ENCODE measurements at places on chromosomes 7 and 10.

DNA sequence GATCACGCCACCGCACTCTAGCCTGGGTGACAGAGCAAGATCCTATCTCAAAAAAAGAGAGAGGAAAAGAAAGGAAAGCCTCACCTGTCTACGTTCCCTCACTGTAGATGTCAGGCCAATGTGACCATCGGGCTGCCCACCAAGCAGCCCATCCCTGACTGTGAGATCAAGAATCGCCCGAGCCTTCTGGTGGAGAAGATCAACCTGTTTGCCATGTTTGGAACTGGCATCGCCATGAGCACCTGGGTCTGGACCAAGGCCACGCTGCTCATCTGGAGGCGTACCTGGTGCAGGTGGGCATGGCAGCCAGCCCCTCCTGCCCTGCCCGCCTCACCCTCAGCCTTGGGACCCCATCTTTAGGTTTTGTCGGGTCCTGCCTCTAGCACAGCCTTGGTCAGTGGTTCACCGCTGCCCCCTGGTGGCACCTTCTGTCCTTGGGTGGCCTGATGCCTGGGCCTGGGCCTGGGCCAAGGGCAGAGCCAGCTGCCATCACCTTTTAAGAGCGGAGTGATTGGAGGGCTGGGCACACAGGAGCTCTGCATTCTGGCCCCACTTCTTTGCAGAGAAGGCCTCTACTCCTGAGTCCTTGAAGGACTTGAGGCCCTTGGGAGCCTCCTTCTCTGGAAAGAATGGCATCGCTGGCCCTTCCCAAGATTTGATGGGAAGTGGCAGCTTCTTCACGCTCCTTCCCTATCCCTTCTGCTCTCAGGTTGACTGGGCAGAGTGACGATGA, 14.4 kb upstream of the AHCYL2 start:
- no peak for DNase-seq

- no peak for DNase-seq
Measured at GRCh38 chr10:86265236-86265894, 101.2 kb downstream of the GRID1 start.

GRCh38 chr10:90031776-90032175, 330.4 kb downstream of the KIF20B start:
- no peak for DNase-seq

DNA sequence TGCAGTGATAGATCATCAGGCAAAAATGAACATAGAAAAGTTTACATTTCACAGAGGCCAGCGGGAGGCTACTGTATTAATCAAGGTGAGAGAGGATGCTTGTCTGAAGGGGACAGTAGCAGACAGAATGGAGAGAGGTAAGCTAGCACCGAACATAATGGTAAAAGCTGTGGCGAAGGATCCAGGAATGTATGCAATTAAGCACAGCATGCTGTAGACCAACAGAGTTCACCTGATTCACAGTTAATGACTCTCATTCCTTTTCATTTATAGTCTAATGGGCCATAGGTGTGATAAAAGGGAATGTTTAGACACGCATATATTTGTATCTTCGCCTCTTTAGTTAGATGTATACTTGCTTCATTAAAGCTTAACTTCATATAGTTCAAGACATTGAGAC, 150.9 kb upstream of the MBL2 start:
- DNase-seq = no peak

- DNase-seq = no peak
Measured at GRCh38 chr10:100653957-100654781, 91.2 kb upstream of the PAX2 start.

DNA sequence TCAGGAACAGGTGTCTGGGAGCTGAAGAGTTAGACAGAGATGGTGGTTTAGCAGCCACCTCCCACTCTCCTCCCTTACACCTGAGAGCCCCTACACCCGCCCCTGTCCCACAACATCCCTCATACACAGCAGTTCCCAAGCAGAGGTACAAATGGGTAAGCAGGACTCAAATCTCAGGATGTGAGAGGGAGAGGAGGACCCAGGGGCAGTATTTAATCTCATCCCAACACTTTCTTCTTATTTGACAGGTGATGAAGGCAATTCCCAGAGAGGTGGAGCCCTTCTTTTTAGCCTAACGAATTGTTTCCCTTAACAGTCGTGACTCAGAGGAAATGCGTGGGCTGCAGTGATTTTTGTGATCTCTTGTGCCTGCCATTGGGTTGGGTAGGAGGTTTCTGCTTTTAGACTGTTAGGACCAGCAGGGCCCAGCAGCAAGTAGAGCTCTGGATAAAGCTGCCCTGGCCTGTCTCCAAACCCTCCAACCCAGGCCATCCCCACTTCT, 191.3 kb downstream of the HECW1 start:
- DNase-seq = no peak

- DNase-seq = peak; percentile 14
Measured at GRCh38 chr7:122790132-122790531, 87.4 kb upstream of the RNF148 start.

DNA sequence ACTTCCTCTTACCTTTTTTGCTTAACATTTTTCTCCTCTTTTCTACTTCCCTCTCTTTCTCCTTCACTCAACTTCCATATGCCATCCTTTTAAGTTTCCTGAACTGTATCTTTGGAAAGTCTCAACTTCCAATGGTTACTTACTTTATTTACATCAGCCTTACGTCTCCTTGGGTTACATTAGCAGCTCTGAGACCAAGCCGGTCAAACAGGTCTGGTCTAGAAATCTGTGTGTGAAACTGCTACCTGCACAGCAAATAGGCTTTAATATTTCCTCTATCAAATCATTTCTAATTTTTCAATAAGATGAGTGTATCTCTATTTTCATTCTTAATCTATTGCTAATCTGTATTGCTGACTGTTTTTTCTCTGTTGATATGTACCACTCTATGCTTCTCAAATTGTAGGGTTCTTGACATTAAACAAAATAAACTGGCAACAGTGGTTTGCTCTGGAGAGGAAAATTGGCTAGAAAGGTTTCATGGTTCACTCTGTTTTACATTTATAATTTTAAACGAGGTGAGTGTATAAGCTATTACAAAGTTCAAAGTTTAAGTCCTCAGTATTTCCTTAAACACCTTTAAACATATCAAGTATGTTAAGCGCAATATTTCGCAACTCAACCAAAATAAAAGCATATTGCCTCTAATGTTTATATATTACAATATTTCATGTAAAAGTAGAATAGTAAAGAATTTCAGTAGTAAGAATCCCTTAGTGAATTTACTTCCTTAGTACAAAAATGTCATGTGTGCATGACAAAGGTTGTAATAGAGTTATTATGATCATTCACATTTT, 3.6 kb upstream of the SEMA3C start:
- no peak for DNase-seq

DNA sequence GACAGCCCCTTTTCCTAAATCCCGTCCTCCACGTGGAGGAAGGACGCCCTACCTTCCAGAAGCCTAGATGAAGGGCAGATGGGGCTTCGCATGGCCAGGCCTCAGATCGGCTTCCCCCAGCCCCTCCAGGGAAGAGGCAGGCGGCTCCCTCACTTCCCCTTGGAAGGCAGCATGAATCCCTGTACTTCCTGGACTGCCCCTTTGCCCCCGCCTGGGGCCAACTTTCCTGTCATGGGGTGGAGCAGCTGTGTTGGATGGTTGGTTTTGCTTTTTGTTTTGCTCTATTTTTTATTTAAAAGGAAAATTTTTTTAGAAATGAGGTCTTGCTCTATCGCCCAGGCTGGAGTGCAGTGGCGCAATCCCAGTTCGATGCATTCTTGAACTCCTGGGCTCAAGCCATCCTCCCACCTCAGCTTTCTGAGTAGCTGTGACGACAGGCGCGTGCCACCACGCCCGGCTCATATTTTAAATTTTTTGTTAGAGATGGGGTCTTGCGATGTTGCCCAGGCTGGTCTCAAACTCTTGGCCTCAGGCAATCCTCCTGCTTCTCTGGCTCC, 27.2 kb downstream of the GTF2IRD1 start:
- DNase-seq = no peak

GRCh38 chr7:133330085-133330484, 77.2 kb downstream of the EXOC4 start:
- no peak for DNase-seq

GRCh38 chr10:100624298-100624697, 88.6 kb downstream of the HIF1AN start:
- DNase-seq = no peak

- no peak for DNase-seq
Measured at GRCh38 chr10:33295851-33296250, 38.6 kb downstream of the NRP1 start.

DNA sequence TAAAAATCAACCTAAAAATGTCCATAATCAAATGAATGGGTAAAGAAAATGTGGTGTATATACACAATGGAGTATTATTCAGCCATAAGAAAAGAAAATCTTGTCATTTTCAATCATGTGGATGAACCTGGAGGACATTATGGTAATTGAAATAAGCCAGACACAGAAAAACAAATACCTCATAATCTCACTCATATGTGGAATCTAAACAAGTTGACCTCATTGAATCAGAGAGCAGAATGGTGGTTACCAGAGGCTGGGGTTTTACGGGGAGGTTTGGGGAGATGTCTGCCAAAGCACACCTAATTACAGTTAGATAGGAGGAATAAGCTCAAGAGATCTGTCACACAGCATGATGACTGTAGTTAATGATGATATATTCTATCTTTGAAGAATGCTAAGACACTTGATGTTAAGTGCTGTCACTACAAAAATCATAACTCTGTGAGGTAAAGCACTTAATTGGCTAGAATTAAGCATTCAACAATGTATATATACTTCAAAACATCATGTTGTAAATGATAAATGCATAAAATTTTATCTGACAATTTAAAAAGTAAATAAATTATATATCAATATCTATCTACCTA, 39.1 kb upstream of the TNPO3 start:
- no peak for DNase-seq

- DNase-seq = no peak
Measured at GRCh38 chr7:105297985-105298384, 90.7 kb downstream of the SRPK2 start.

DNA sequence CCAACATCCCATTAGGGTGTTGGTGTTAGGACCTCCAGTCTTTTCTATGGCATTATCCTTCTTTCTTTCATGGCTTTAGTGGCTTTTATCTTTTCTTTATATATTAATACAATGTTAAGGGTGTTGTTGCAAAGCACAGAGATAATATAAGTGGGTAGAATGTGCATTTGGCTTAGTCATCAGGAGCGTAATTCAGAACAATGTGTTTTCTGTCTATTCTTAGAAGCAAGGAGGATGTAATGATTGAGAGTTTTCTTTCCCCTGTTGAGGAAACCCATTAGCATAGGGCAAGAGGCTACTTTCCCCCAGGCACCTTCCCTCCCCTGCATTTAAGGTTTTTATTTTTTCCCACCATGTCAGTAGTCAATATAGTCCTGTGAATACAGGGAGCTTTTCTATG, 79.7 kb downstream of the TMEM106B start:
- no peak for DNase-seq

DNA sequence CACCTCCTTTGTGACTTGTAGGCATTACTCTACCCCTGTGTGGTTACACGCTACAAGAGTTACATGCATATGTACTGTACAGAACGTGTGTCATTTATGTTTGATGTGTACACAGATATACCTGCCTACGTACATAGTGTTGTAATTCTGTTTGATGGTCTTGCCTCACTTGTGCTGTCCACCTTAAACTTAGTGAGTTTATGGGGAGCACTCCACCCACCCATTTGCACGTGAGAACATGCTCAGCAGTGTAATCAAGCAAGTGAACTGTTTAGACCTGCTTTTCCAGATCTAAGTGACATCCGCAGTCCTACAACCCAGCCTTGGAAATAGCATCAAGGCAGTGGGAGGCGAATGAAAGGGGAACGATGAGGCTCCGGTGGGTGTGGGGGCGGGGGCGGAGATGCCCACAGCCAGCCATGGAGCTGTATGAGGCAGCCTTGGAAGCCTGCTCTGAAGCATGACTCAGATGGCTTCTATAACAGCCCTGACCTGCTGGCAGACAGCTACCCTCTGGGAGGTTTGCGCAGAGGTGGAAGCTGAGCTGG, 52.1 kb downstream of the SUFU start:
- DNase-seq = no peak

GRCh38 chr7:13201628-13202027, 514.2 kb downstream of the ARL4A start:
- no peak for DNase-seq

DNA sequence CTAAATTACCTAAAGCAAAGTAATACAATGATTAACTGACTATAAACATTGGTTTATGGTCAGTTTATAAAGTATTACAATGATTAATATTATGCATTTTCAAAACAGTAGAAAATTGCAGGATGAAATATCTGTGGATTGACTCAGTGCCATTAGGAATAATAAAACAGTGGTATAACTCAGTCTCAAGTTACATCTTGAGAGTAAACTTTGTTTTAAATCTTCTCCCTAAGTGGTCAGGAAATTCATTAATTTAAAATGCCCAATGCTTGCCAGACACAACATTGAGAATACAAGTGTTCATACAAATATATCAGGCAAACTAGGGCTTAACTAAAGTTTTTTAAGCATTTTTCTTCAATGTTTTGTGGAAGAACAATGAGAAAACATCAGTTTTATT, 257.8 kb downstream of the ETV1 start:
- DNase-seq = no peak

DNA sequence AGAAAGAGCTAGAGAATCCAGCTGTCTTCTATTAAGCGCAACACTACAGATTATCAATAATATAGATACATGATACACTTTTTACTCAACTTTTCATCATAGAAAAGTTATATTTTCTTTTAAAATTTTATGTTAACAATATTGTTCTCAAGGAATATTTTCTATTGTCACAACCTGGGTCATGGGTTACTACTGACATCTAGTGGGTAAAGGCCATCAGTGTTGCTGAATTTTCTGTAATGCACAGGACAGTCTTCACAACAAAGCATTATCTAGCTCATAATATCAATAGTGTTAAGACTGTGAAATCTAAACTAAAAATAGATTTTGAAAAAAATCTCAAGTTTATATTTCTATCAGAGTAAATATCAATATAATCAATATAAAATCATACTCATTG, 209.8 kb downstream of the ZNF33B start:
- no peak for DNase-seq

GRCh38 chr7:12269100-12269895, 58.2 kb downstream of the TMEM106B start:
- DNase-seq = no peak

- DNase-seq = no peak
Measured at GRCh38 chr10:86599729-86600128, 54.6 kb upstream of the OPN4 start.

- DNase-seq = no peak
Measured at GRCh38 chr7:127582361-127582760, 3.0 kb downstream of the GCC1 start.

GRCh38 chr7:141788296-141788695, 1.7 kb upstream of the TAS2R5 start:
- DNase-seq = no peak

GRCh38 chr7:106021151-106022067, 58.3 kb downstream of the CDHR3 start:
- peak; percentile 67 for DNase-seq

GRCh38 chr10:132836832-132837540, 51.0 kb upstream of the NKX6-2 start:
- no peak for DNase-seq

- DNase-seq = no peak
Measured at GRCh38 chr10:60964257-60965235, 20.6 kb upstream of the RHOBTB1 start.
